ENCODE measurements at places on chromosomes 5 and 9.

DNA sequence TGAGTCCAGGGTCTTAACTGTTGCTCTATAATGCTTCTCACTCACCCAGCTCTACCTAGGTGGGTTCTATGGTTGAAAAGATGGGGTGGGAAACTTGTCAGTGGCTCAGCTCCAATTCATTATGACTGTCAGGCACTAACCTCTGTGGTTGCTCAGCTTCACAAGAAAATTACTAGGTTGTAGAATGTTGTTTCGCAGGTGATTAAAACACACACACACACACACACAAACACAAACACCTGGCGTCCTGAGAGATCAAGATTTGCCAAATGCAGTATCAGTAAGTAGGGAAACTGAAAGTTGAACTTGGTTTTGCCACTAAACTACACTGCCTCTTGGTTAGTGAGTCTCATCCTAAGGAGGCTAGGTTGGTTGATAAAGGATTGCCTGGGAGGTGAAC, 2.8 kb downstream of the MCCC2 start:
- DNase-seq = no peak

DNA sequence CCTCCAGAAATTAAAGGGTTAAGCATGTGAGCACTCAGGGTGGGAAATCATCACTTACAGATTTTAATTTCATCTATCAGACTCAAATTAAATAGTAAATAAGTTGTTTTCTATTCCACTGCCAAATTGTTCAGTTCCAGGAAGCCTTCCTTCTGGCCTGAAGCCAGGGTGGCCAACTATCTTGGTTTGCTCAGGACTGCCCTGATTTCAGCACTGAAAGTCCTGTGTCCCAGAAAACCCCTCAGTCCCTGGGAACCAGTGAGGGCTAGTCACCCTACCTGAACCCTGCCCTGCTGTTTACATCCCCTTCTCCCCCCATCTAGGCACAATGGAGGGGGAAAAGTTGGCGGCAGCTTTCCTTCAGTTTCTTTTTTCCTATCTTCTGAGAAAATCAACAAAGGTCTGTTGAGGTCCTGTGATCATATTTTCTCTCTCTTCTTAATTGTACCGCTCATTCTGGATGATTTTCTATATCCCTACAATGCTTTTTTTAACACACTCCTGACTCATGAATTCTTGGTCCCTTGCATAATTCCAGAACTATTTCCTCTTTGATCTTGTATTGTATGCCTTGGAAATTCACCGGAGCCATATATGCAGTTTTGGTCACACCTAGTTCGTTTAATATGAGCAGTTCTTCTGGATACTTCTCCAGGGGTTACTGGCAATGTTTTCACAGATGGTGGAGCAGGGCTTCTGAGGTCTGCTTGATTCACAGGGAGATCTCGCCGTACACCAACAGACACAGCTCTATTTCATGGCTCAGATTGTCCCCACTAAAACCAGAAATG, 103.8 kb downstream of the MAP1B start:
- peak; percentile 31 for DNase-seq

DNA sequence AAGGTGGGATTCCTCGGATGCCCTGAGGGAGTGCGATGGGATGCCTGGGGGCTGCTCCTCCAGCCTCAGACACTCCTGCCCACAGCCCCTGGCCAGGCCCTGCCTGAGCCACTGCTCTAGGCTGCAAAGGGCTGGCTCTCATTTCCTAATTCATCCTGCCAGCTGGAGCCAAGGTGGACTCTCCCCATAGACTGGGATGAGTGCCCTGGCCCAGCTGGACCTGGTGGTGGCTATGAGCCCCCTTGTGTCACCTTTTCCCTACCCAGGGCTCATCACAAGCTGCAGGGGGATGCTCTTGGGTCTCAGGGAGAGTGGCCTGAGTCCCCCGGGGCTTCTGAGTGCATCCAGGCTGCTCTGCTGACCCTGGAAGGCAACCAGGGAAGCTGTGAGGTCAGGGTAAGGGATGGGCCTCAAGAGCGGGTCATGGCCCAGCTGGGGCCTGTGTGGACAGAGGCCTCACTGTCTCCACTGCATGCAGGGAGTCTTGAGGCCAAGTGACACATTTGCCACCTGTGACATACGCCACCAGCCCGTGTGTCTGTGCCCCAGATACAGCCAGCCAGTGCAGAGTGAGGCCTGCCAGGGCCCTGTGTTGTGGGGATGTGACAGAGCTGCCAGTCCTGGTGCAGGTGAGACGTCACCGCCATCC, 102.7 kb upstream of the IER5L start:
- no peak for DNase-seq

- no peak for DNase-seq
Observed at GRCh38 chr5:493119-493701, 31.0 kb downstream of the SLC9A3 start.

DNA sequence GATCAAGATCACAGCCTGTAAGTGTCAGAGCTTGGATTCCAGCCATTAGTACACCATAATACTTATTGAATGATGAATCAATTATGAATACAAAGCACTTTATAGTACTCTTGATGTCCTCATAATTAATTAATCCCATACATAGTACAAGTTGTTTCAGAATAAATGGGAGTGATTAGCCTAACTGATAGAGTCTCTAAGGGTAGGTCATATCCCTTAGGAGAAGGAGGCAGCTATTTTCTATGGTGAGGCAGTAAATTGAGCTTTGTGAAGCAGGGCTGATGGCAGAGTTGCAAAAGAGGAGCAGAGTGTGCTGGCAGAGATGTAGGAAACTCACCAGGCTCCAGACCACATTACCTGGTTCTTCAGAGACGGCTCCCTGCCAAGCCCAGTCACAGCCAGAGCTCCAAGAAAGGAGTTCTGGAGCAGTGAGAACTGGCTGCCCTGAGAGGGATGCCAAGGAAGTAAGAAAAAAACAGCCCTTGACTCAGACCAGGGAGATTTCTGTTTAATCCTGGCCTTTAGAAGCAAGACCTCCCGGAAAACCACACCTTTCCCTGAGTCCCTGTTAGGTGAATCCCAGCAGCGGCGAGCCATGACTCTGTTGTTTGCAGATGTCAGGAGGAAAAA, 112.9 kb downstream of the SH3TC2 start:
- no peak for DNase-seq

DNA sequence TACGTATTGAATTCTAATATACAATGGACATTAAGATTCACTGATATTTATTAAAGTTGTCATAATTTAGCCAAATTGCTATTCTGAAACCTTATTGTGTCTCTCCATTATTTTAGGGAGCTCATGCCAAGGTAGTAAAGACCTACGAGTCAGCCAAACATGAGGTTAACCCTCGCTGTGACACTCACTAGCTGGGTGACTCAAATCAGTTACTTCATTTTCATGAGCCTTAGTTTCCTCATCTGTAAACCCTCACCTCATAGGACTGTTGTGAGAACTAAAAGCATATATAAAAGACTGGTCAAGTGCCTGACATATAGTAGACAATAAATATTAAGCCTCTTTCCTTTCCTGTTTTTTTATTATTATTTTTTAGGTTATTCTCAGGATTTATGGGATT, 44.0 kb upstream of the PCA3 start:
- DNase-seq = no peak

DNA sequence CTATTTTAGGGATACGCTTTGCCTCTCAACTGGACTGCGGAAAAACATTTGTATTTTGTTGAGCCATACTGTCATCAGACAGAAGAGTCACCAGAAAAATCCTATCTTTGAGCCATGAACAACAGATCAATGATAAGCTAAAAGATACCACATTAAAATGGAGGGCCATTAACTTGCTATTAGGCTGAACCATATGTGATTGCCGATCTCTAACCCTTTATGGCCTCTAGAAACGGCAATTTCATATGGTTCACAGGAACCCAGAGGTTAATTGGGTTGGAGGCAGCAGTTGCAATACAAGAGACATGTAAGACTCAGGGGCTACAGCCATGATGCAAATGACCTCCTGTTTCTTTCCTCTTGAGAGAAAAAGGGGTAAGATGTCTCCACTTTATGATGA, 69.8 kb downstream of the MYO10 start:
- no peak for DNase-seq

GRCh38 chr9:75168270-75169178, 80.2 kb downstream of the OSTF1 start:
- DNase-seq = no peak

GRCh38 chr9:32468740-32469139, 57.3 kb downstream of the RIGI start:
- DNase-seq = no peak

GRCh38 chr9:123616707-123617106, 260.7 kb downstream of the CRB2 start:
- no peak for DNase-seq

DNA sequence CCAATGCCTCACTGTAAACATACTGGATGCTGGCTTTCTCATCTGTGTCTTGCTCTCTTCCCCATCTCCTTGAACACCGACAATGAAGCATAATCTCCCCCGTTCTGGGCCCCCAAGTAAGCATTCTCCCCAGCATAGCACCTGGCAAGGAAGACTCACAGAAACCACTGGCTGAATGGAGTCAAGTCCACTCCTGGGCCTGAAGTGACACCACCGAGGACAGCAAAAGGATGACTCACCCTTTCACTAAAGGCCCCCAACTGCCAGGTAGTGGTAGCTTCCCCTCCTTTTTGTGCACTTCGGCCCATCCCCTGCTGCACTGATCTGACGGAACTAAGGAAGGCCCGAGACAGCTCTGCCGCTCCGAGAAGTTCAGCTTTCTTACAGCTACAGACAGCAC, 9.4 kb downstream of the VDAC1 start:
- DNase-seq = no peak

DNA sequence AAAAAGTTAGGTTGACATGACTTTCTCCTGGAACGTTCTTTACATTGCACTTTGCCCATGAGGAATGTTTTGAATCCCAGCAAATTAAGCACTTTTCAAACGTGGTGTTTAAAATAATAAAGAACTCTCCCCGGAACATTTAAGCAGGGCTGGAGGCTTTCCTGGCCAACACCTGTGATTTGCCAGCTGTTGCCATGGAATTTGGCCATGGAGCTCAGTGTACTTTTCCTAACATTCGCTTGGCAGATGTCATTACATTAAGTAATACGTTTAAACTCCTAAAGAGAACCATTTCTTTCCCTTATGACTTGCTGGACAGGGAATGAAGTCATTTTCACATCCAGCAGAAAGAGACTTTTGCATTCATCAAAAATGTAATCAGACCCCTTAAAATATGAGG, 146.1 kb downstream of the GAS1 start:
- no peak for DNase-seq

Data from GM04504 (cell line).